Stomach (tissue), 19 donors: ENCODE measurements at places on chromosomes 4 and X.

DNA sequence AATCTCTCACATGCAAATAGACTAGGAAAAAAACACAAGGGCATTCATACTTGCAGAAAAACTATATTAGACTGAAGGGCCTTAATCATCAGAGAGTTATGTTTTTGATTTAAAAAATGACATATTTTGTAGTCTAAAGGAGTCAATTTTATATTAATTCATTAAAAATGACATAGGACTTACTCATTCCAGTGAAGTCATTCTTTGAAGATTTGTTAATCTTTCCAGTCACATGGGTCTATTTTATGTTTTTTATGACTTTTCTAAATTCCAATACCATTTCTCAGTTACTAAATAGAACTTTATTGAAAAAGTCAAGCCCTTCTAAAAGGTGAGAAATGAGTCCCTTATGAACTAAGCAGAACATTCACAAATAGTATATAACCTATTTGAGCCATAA lies 743.8 kb upstream of the INTU start:
- H3K4me3 ChIP-seq: no peak overlapping the region
- no peak for DNase-seq
- H3K4me1 ChIP-seq: no peaks in the 10 kb centered on the region
- no peaks in the 10 kb centered on the region for H3K36me3 ChIP-seq
- no peak overlapping the region for H3K27ac ChIP-seq

- no peaks in the 10 kb centered on the region for H3K4me1 ChIP-seq
- H3K36me3 ChIP-seq: no peaks in the 10 kb centered on the region
- no peak for DNase-seq
- H3K27me3 ChIP-seq: no peaks in the 10 kb centered on the region
- H3K27ac ChIP-seq: no peak overlapping the region
Observed at GRCh38 chrX:111103246-111103645, 7.3 kb downstream of the PAK3 start.

DNA sequence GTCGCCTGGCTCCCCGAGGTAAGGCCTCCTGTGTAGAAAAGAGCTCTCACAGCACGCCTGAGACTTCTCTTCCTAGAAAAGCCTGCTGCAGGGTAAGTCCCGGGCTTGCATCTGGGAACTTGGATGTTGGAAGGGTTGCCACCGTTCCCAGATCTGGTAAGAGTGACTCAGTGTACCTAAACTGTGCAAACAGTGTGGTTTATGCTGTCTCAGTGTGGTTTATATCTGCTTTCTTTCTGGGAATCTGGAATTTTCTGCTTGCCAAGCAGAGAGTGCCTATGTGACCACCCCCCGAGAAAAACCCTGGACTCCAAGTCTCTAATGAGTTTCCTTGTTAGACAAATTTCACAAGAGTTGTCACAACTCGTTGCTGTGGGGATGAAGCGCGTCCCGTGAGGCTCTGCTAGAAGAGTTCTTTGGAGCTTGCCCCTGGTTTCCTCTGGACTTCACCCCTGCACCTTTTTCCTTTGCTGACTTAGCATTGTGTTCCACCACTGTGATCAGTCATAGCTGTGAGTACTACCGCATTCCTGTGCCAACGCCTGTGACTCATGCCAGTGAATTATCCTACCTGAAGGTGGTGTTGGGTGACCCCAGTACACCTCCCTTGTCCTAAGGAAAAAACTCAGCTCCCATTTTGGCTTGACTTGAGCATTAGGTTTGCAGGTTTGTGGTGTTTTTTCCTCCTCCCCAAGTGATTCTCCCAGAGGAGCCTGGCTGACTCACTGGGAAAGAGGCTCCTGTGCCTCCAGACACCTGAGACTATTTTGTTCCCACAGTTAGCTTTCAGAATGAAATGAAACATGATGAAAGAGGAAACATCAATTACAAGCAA lies 14.5 kb downstream of the SLC2A9 start:
- no peaks in the 10 kb centered on the region for H3K27me3 ChIP-seq
- H3K36me3 ChIP-seq: no peaks in the 10 kb centered on the region
- peak overlapping the region; percentile 76 for H3K27ac ChIP-seq
- no peak overlapping the region for H3K4me3 ChIP-seq
- H3K4me1 ChIP-seq: peaks cover 27% of the 10 kb centered on the region

GRCh38 chr4:183533698-183534097 lies 28.8 kb downstream of the ING2 start:
- no peaks in the 10 kb centered on the region for H3K36me3 ChIP-seq
- H3K4me1 ChIP-seq: no peaks in the 10 kb centered on the region
- H3K27ac ChIP-seq: no peak overlapping the region
- DNase-seq: no peak
- no peak overlapping the region for H3K4me3 ChIP-seq
- no peaks in the 10 kb centered on the region for H3K27me3 ChIP-seq
